ENCODE measurements at places on chromosomes 2 and 18.

DNA sequence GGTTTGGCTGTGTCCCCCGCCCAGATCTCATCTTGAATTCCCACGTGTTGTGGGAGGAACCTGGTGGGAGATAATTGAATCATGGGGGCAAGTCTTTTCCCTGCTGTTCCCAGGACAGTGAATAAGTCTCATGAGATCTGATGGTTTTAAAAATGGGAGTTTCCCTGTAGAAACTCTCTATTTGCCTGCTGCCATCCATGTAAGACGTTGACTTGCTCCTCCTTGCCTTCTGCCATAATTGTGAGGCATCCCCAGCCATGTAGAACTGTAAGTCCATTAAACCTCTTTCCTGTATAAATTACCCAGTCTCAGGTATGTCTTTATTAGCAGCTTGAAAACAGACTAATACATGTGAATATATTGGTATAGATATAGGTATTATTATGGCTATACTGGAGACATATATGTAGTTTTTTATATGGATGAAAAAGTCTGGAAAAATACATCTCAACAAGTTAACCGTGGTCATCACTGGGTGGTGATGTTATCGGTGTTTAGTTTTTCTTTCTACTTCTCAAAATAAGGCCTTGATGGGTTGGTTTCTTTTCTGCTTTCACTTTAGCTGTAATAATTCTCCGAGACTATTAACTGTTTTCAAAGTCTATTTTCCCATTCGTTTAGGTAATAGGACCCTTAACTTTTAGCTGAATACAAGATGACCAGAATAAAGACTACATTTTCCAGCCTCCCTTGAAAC, 39.1 kb upstream of the NCOA1 start:
- DNase-seq, result no peak

- DNase-seq, result no peak
Observed at GRCh38 chr2:97983698-97984097, 12.1 kb downstream of the TMEM131 start.

GRCh38 chr2:205665791-205666190, 16.5 kb upstream of the NRP2 start:
- no peak for DNase-seq

GRCh38 chr2:61943251-61943650, 37.8 kb downstream of the COMMD1 start:
- no peak for DNase-seq
